ENCODE measurements at places on chromosomes 11 and 22.

DNA sequence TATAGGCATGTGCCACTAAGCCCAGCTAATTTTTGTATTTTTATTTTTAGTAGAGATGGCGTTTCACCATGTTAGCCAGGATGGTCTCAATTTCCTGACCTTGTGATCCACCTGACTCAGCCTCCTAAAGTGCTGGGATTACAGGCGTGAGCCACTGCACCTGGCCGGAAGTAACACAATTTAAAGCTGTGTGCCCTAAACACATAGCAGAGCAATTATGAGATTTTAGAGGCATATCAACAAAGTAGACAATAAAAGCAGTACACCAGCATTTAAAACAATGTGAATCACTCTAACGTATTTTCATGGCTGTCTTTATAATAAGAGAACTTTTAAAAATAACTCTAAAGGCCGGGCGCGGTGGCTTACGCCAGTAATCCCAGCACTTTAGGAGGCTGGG, 42.4 kb downstream of the PRR14L start:
- no peaks in the 10 kb centered on the region for H3K4me1 ChIP-seq
- H3K4me3 ChIP-seq = no peak overlapping the region
- H3K27me3 ChIP-seq = no peaks in the 10 kb centered on the region
- H3K36me3 ChIP-seq = peaks cover 37% of the 10 kb centered on the region
- no peak overlapping the region for H3K27ac ChIP-seq

GRCh38 chr11:62477927-62478326, 59.1 kb downstream of the SCGB1A1 start:
- no peak overlapping the region for H3K27ac ChIP-seq
- no peak for DNase-seq
- no peaks in the 10 kb centered on the region for H3K4me1 ChIP-seq
- H3K36me3 ChIP-seq = no peaks in the 10 kb centered on the region

- no peaks in the 10 kb centered on the region for H3K4me1 ChIP-seq
- H3K27ac ChIP-seq = no peak overlapping the region
- DNase-seq = no peak
- H3K27me3 ChIP-seq = no peaks in the 10 kb centered on the region
Observed at GRCh38 chr22:31099386-31099785, 8.0 kb downstream of the SELENOM start.

DNA sequence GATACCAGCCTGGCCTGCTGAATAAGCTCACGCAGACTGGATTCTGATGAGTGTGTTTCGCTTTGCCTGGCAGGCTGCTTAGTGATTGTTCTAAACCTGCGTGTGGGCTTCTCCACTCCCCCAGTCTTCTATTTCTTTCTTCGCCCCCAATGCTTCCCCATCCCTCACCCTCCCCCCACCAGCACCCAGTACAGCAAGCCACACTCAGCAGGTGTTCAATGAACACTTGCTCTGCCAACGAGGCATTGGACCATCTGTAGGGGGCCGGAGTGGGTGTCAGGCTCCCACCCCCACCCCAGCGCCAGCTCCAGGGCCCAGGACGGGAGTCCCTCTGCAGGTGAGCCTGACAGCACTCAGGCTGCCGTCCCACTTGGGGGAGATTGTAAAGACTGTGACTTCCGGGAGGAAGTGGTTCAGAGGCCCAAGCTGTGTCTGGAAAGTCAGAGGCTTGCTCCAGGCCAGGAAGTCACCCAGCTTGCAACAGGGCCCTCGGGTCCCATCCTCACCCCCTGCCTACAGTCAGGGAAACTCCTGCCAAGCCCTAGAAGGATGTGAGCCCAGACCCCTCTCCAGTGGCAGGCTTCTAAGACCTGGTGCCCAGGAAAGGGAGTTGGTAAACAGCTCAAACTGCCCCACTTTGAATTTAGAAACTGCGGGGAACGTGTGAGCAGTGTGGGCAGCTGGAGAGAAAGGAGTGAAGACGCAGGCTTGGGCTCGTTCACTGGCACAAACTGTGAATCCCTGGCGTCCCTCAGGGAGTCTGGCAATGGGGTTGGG, 66.3 kb upstream of the PRDM11 start:
- H3K27ac ChIP-seq = peak overlapping the region; percentile 83
- peak; percentile 34 for DNase-seq
- H3K4me1 ChIP-seq = peaks cover 16% of the 10 kb centered on the region

- H3K4me3 ChIP-seq = no peak overlapping the region
- H3K27ac ChIP-seq = peak overlapping the region; percentile 6
- no peak for DNase-seq
- H3K36me3 ChIP-seq = no peaks in the 10 kb centered on the region
Observed at GRCh38 chr11:36306888-36307287, 10.8 kb downstream of the PRR5L start.

DNA sequence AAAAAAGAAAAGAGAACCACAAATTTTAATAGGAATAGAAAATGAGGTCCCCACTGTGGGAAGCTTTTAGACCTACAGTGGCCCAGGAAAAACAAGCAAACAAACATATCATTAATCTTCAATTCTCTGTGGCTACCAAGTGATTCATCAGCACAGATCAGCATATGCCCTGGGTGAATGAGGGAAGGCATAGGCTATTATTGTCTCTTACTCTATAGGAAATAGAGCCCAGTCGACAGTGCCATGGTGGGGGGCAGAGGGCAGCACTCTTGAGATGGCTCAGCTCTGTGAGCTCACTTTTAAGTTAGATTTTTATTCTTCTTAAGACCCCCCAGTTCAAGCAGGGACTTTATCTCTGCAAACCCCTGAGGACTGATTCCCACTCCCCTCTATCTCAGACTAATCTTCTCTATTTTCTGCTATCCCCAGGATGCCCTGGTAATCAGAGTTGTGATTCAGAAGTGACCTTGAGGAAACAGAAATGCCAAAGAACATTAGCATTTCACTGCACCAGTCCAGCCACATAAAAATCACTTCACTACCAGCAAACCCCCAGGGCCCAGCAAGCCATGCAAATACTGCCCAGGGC, 9.5 kb upstream of the FEZ1 start:
- H3K27ac ChIP-seq = no peak overlapping the region
- H3K4me1 ChIP-seq = peaks cover 2% of the 10 kb centered on the region
- H3K4me3 ChIP-seq = no peak overlapping the region
- no peaks in the 10 kb centered on the region for H3K36me3 ChIP-seq
- peaks cover 32% of the 10 kb centered on the region for H3K27me3 ChIP-seq

GRCh38 chr22:46175631-46176030, 25.3 kb downstream of the PPARA start:
- no peak for DNase-seq
- H3K4me3 ChIP-seq = no peak overlapping the region
- H3K27me3 ChIP-seq = no peaks in the 10 kb centered on the region
- no peak overlapping the region for H3K27ac ChIP-seq
- peaks cover 23% of the 10 kb centered on the region for H3K36me3 ChIP-seq
- peaks cover 6% of the 10 kb centered on the region for H3K4me1 ChIP-seq

DNA sequence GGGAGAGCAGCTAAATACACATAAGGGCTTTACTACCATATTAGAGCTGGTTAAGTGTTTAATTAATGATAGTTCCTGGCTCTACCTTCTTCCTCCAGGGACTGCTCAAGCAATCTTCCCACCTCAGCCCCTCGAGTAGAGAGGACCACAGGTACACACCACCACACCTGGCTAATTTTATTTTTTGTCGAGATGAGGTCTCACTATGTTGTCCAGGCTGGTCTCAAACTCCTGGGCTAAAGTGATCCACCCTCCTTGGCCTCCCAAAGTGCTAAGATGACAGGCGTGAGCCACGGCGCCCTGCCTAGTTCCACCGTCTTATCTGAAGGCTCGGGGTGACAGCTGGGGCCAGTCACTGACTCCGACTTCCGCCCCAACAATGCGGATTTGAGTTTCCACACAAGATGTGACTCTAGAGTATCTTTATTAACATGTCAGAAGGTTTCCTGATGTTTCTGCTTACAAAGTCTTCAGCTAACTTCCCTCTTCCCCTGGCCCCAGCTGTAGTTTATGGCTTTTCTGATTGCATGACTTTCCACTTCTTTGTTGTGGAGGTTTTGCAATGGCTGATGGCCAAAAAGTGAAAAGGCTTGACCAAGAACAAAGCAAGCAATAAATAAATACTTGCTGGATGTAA, 16.8 kb downstream of the TPST2 start:
- no peak for DNase-seq
- H3K4me1 ChIP-seq = peaks cover 14% of the 10 kb centered on the region
- no peaks in the 10 kb centered on the region for H3K27me3 ChIP-seq
- H3K27ac ChIP-seq = no peak overlapping the region
- H3K4me3 ChIP-seq = no peak overlapping the region

GRCh38 chr11:103624708-103625623, 411.5 kb upstream of the DDI1 start:
- DNase-seq = no peak
- no peak overlapping the region for H3K4me3 ChIP-seq
- H3K27me3 ChIP-seq = no peaks in the 10 kb centered on the region
- H3K4me1 ChIP-seq = no peaks in the 10 kb centered on the region
- H3K36me3 ChIP-seq = no peaks in the 10 kb centered on the region
- no peak overlapping the region for H3K27ac ChIP-seq

- H3K4me3 ChIP-seq = no peak overlapping the region
- peaks cover 16% of the 10 kb centered on the region for H3K4me1 ChIP-seq
- no peak for DNase-seq
- H3K36me3 ChIP-seq = peaks cover 6% of the 10 kb centered on the region
Observed at GRCh38 chr11:76773921-76774361, 9.2 kb upstream of the TSKU start.

Data from T-helper 2 cell treated with Interferon-gamma antibody and Interleukin-4, amounts not matched to agents 5 μg/mL and 100 μg/mL, for 36 hours (primary cell).